Activated CD4-positive, alpha-beta T cell treated with anti-CD3 and anti-CD28 coated beads, Interleukin-2, amount 50 U/mL, for 4 hours (primary cell): ENCODE measurements at places on chromosomes 12 and 14.

DNA sequence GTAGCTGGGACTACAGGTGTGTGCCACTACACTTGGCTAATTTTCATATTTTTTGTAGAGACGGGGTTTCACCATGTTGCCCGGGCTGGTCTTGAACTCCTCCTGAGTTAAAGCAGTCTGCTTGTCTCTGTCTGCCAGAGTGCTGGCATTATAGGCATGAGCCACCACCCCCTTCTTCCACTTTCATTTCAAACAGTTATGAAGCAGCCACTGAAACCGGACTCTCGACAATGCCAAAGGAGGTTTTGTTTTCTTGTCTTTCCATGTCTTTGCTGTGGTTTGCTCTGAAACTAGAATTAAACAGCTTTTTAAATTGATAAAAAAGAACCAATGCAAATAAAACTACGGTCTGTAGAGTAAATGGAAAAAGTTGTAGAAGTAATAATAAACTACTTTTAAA lies 30.4 kb downstream of the RAP1B start:
- peak; percentile 28 for DNase-seq

DNA sequence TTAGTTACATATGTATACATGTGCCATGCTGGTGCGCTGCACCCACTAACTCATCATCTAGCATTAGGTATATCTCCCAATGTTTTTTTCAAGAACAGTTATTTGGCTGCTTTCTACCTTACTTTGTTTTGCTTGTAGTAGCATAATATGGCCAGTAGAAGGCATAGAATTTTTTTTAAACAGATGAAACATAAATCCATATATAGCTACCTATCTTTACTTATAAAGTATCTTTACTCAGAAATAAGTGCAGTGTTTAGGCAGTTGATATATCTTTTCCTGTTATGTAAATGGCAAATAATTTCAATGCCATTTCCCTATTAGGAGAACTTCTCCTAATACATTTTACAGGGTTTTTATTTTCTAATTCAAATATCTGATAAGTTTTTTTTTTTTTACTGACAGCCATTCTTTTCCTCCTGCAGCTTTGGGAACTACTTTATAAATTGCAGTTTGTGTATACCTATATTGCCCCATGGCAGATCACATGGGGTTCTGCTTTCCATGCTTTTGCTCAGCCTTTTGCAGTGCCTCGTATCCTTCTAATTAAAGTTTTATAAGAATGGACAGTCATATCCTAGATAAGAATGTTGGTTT lies 143.1 kb downstream of the PCNX1 start:
- no peak for DNase-seq

GRCh38 chr14:76953311-76953945 lies 75.1 kb downstream of the IRF2BPL start:
- peak; percentile 51 for DNase-seq

DNA sequence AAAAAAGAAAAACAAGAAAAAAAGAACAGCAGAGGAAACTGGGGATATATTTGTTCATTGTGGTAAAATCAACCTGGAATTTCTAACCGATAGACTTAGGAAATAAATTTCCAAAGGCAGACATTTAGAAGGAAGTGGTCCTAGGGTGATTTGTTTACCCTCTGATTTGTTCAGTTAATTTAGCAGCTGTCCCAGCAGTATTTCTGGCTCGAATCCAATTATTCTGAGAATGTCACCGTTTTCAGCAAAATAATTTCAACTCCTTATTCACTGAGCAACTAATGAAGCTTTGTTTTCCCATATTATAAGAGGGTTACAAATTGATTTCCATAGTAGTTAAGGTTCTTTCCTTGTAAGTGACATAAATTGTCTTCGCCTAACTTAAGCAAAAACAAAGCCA lies 285.2 kb upstream of the SYT10 start:
- no peak for DNase-seq

DNA sequence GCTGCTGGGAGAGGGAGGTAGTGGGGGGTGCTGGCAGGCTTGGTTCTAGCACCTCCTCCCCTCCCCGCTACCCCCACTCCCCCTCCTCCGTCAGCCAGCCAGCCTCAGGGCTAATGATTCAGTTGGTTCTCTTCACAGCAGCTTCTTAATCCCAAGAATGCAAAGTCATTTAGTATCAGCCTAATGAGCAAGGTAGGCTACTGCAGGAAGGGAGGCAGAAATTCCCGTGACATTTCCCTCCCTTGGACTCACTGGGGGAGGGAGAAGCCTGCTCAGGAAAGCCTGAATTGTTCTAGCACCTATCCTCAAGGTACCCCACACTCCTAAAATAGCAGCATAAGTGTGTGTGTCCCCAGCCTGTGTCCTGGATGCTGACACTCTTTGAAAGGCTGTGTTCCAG lies 29.8 kb downstream of the ITPK1 start:
- no peak for DNase-seq

- no peak for DNase-seq
Observed at GRCh38 chr12:106044773-106045172, 94.0 kb downstream of the NUAK1 start.

DNA sequence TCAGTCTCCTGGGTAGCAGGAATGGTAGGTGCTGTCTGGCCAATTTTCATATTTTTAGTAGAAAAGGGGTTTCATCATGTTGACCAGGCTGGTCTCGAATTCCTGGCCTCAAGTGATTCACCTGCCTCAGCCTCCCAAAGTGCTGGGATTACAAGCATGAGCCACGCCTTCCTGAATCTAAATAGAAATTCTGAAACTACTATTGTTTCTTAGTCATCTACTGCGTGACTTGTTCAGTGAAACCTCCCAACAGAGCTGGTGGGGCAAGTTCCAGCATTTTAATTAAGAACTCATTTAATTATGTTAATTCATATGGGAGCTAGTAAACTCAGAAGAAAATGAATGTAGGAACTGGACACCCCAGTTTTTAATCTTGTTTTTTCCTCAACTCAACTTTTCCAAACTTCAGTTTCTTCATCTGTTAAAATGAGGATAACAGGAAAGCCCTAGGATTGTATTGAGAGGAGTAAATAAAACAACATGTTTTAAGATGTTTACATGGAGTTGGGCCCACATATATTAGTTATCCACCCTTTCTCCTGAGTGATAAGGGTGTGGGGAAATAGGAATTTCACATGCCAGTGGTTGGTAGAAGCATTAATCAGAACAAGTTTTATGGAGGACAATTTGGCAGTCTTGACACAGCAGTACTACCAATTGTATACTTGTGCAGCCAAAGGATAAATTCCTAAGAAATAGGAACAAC lies 335.8 kb upstream of the E2F7 start:
- no peak for DNase-seq

GRCh38 chr12:111111681-111112080 lies 191.3 kb upstream of the MYL2 start:
- no peak for DNase-seq

- no peak for DNase-seq
Observed at GRCh38 chr14:102565959-102566358, 26.5 kb upstream of the RCOR1 start.
